Activated CD8-positive, alpha-beta T cell treated with anti-CD3 and anti-CD28 coated beads for 36 hours (primary cell): ENCODE measurements at places on chromosomes 3 and 15.

GRCh38 chr3:47847260-47847659, 44.3 kb downstream of the DHX30 start:
- DNase-seq = no peak

- DNase-seq = no peak
Observed at GRCh38 chr15:73334086-73334485, 34.7 kb downstream of the HCN4 start.

DNA sequence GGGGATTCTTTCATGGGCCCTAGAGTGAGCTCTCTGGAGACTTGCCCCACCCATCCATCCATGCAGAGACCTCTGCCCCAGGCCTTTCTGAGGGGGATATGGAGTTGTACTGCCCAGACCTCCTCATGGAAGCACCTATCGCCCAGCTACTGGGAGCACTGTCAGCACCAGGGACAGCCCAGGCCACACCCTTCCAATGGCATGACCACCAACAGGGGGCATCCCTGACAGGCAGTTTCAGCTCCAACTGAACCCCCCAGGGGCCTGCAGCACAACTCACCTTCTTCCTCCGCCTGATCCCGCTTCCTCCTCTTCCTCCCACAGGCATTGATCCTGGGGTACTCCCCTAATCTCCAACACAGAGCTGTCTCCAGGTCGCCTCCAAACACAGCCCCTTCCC, 21.8 kb downstream of the MRPS11 start:
- no peak for DNase-seq

DNA sequence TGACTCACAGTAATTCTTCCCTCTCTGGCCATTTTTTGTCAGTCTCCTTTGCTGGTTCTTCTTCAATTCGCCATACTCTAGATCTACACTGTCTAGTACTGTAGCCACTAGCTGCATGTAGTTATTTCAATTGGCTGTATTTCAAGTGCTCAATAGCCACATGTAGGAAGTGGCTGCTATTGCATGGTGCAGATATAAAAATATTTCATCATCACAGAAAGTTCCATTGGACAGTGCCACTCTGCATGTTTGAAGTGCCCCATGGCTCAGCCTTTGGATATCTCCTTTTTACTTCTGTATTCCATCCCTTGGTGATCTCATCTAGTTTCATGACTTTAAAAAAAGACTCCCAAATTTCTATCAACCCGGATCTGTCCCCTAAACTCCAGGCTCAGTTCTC, 22.1 kb downstream of the PPP2R3A start:
- no peak for DNase-seq

- DNase-seq = no peak
Observed at GRCh38 chr3:34646911-34647460, 848.6 kb downstream of the PDCD6IP start.

DNA sequence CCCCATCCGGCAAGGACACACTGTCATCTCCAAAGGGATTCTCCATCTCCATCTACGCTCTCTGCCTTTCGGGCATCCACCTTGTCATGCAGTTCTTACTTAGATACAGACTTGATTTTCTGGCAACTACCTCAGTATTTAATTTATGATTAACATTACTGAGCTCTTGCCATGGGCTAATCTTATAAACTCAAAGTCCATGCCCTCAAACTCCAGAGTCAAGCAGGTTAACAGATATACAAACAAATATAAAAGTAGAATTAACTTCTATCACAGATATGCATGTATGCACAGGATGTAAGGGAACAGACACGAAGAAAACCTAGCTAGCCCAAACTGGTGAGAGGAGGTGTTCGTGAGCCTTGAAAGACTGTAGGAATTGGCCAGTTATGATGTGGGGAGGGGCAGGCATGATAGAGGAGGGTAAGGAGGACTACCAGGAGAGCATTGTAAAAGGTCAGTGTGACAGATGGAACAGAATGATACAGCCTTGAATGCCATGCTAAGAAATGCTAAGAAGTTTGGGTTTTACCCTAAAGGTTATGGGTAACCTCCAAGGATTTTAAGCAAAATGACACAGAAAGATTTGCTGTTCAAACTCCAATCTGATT, 334.3 kb downstream of the ULK4 start:
- DNase-seq = no peak

- DNase-seq = no peak
Observed at GRCh38 chr3:174242311-174243041, 616.7 kb upstream of the NAALADL2 start.

GRCh38 chr3:67620869-67621268, 33.5 kb downstream of the SUCLG2 start:
- no peak for DNase-seq
